Fibroblast of skin of scalp (primary cell): ENCODE measurements at places on chromosomes 7 and 10.

DNA sequence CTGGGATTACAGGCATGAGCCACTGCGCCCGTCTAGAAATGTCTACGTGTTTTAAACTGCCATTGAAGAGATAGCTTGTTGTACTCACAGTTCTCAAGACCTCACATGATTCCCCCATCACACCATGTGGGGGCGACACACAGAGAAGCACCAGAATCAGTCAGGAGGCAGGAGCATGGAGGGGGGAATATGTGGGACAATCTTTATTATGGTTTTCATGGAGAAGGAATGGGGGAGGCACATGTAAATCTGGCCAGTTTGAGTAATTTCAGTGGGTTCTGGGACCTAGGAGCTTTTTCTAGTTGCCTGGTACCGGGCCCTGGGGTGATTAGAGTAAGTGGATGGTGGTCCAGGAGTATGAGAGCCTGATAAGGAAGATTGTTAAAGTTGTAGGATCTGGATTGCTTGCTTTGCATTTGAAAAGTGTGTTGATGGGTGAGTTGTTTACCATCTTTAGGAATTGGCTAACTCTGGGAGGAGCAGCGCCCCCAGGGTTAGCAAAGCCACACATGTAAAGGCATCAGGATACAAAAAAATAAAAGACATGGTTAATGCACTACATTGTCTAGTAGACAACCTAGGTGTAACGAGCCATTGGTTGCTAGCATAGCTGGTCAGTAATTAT is 85.4 kb upstream of the SLC13A1 start:
- no peak for DNase-seq

GRCh38 chr7:28701731-28702130 is 256.4 kb downstream of the TRIL start:
- DNase-seq, result peak; percentile 71

DNA sequence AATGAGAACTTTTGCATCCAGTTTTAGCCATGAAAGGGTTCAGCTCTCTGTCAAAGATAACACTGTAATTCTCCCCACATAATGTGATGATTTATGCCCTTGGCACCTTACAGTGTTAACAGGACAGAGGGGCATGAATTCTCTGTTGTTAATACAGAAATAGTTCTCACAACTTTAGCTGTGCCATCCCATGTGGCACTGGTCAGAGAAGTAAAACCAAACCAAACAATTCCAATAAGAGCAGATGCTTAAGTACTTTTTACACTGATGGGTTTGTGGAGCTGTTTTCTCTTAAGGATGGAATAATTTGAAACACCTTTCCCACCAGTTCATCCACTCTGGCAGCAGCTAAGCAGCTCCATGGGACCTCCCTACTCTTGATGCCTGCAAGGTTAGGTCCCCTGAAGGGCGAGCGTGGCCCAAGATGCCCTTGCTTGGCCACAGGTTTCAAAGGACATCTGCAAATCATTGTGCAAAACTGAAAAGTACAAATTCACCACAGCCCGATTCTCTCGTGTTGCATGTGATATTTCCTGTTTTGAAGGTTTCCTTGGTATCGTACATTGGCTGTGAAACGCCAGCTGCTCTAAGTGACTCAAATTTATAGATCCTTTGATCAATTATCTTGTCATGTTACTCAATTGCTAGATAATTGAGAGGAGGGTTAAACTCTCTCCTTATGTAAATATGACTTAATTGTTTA is 82.5 kb upstream of the CREB5 start:
- no peak for DNase-seq

DNA sequence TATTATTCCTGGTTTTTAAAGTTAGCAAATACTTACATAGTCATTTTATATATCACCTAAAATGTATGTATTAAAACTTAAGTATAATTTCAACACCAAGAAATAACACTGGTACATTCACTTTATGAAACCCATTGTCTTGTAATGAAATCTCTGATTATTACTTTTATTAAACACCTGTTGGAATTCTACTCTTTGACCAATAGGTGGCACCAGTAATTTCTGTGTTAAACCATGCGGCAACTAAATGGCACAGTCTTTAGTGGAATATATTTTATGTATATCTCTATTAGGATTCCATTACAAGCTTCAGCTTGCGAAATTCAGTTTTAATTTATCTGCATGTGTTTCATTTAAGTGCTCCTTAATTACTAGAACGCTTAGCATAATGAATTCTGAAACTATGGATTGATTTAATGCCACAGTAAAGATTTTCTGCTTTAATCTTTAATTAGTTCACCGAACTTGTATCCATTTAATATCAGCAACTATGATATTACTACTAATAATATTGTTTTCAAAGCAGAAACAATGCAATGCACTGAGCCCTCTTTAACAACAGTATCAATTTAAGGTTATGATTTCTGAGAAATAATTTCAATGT is 181.3 kb downstream of the MAGI2 start:
- DNase-seq, result peak; percentile 55

GRCh38 chr10:3834404-3834803 is 49.4 kb upstream of the KLF6 start:
- no peak for DNase-seq

GRCh38 chr7:106927536-106927935 is 62.5 kb downstream of the PIK3CG start:
- DNase-seq, result no peak

DNA sequence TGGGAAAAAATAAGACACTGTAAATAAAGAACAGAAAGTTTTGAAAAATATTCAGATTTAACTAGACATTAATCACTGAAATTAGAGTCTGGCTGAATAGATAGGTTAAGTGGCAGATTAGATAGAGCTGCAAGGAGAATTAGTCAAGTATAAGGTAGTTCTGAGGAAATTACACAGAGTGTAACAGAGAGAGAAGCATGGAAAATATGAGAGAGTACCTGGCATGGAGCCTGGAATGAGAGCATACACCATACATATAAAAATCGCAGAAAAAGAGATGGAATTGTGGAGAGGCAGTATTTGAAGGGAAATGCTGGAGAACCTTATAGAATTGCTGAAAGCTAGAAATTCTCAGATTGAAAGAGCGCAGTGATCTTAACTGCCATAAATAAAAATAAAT is 46.9 kb downstream of the ZNRF2 start:
- DNase-seq, result peak; percentile 50

DNA sequence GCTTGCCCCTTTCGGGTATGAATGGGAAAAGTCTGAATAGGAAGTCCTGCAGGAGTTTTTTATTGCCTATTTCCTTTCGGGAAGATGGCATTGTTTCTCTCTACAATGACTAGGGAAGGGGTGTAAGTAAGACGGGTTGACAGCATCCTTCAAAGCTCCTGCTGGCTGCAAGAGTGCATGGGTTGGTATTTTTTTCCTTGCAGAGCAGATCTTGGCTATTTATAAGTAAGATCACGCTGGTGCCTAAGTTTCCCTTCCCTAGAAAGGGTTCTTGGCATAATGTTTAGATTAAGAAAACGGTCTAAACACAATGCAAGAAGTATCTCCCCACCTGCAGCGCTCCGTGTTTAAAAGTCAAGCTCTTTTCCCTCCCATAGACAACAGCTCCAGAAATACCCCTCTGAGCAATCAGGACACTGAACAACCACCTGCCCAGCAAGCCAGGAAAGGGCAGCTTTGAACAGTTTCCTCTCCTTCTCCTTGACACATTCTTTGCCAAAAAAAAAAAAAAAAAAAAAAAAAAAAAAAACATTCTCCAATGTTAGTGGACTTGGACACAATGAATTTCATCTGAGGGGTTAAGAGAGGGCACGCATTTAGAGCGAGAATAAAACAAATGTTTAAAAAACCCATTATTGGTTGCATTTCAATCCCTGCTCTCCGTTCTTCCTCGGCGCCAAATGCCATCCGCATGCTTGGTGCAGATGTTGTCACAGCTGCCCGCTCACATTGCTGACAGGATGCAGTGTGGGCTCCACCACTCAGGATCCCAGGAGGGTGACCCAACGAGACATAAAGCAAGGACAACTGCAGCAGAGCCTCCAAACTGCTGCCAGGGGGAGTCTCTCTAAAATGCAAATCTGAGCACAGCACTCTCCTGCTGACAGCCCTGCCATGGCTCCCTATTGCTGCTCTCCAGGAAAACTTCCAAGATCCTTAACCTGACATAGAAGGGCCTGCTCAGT is 427.4 kb upstream of the MGMT start:
- no peak for DNase-seq

DNA sequence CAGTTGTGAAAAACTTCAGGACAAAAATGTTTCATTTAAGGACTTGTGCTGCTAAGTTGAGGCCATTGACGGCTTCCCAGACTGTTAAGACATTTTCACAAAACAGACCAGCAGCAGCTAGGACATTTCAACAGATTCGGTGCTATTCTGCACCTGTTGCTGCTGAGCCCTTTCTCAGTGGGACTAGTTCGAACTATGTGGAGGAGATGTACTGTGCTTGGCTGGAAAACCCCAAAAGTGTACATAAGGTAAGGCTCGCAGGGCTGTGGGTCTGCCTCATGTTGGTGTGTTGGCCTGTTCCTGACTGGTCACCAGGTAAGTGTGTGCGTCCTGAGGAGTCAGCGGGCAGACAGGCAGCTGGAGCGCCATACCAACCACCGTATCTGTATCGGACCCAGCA is 17.9 kb downstream of the OGDH start:
- DNase-seq, result no peak

GRCh38 chr10:48523212-48523819 is 81.6 kb downstream of the ARHGAP22 start:
- DNase-seq, result peak; percentile 92

- DNase-seq, result no peak
These were observed 248.6 kb downstream of the SH2D4B start for GRCh38 chr10:80786322-80786721.

DNA sequence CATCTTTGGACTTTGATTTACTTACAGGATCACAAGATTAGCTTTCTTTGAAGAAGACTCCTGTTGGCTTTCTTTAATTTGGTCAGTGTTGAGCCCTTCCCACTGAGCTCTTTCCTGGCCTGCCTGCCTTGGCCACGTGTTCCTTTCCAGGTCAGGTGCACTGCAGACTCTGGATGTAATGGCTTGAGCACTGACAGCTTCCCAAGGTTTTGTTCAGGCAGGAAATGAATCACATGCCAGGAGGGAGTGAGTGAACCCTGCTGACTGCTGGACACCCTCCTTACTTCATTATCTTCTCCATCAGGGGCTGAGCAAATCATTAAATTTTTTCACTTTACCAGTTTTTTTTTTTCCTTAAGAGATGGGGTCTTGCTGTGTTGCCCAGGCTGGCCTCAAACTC is 29.8 kb downstream of the SNX10 start:
- DNase-seq, result no peak

DNA sequence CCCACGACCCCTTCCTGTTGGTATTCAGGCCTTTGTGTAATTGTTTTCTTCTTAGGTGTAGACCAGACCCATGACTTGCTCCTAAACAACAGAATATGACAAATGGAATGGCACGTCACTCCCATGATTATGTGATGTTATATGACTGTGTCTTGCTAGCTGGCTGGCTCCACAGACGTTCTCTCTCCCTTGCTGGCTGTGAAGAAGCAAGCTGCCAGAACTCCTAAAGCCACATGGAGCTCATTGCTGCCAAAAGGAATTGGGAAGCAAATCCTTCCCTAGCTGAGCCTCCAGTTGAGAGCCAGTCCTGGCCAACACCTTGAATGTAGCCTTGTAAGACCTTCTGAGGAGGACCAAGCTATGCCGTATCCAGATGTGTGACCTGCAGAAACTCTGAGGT is 74.2 kb downstream of the RAB18 start:
- no peak for DNase-seq

DNA sequence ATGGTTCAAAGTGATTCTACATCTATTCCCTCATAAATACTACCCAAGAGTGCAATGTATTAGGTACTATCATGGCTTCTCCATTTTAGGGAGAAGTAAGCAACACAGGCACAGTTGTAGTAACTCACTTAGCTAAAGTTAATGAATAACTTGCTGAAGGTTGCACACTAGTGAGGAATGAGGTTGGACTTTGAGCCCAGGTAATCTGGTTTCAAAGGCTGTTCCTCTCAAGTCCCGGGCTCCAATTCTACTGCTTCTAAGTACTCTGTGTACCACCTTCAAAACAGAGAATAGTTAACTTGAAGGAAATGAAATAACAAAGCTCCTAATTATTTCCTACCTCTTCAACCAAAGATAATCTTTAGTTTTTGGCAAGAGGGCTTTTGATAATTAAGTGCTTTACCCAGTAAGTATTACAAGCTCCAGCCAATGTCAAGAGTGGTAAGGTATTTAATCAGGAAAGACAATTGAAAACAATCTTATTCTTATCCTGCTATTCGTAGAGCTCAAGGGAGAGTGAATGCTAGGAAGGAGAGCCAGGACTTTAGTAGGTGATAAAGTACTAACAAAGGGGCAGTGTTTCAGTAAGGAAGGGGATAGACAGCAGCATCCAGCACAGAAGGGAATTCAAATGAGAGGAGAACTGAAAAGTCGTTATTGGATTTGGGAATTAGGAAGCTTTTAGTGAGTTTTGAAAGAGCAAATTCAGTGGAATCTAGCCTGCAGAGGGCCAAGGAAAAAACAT is 158.2 kb upstream of the PTPRZ1 start:
- DNase-seq, result no peak
